Caudate nucleus (tissue), 63 donors: ENCODE measurements at places on chromosomes 6 and 20.

GRCh38 chr6:5213836-5214235 lies 46.9 kb downstream of the LYRM4 start:
- DNase-seq, result no peak

GRCh38 chr6:111842891-111843290 lies 30.4 kb downstream of the FYN start:
- no peak for DNase-seq

- DNase-seq, result no peak
Measured at GRCh38 chr6:80674669-80675068, 568.2 kb downstream of the BCKDHB start.

- no peak for DNase-seq
Measured at GRCh38 chr20:2314759-2315439, 19.1 kb downstream of the TGM3 start.

DNA sequence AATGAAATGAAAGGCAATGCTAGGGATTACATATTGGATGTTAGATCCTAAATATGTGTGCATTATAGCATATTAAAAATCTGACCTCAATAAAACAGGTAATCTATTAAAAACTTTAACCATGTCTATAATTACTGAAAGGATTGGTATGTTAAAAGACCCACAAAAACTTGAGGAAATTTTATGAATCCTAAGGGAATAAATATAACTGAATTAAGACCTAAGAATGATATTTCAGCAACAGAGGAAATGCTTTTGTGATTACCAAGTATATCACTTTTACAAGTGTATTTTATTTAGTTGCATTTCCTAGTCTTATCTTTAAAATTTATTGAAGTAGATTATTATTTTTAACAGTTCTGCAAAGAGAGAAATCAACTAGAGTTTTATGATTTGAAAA lies 571.5 kb downstream of the HDGFL1 start:
- DNase-seq, result no peak

DNA sequence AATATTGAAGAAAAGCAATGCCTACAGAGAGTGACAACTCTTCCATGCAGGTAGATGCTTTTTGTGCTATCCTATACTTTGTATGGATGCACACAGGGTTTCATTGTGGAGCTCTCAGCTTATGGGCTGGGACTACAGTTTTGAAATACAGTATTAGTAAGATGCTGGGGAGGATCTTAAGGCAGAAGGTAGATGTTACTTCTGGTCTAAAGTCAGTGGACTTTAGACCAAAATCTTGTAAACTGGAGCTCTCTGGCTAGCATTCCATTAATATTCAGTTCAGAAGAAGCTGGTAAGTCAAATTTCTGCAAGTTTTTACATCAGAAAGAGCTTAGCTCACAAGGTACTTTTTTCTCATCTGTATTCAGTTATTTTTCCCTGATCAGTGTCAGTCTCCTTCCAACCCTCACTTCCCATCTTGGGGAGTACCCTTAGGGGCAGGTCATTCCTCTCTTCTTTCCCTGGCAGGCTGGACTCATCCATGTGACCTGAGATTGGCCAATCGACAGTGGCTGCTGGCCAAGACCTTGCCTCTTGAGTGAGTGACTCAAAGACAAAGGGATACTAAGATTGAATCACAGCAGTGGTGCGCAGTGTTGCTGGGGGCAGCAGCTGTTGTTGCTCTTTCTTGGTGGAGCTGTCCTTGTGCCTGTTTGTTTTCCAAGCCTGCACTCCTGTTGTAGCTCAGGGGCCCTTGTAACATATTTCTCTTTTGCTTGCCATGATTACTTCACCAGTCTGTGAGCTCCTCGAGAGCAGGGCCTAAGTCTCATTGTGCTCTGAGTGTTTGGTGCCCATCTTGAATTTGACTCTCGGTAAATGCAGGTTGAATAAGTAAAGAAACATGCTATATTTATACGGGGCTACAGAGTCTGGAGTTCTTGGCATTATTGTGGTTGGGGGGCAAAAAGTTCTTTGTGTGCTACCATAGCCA lies 2.8 kb upstream of the PHF20 start:
- peak; percentile 51 for DNase-seq

DNA sequence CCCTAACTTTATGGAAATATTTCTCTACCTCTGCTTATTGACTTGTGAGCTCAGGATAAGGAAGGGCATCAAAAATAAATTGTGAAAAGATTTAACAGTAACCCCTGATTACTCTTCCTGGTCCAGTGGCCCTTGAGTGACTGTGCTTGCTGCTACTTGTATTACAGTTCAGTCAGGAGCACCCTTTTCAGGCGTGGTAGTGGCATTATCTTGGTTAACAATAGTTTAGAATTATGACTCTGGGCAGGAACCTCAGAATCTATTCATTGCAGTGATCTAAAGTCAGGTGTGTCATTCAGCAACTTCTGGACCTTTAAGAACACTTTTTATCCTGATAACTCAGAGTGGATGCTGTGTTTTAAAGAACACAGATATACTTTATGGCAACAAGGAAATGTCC lies 43.4 kb downstream of the FAM135A start:
- no peak for DNase-seq

- no peak for DNase-seq
Measured at GRCh38 chr6:35330541-35331119, 11.7 kb upstream of the PPARD start.

- DNase-seq, result no peak
Measured at GRCh38 chr6:167152862-167153261, 4.9 kb downstream of the GPR31 start.

DNA sequence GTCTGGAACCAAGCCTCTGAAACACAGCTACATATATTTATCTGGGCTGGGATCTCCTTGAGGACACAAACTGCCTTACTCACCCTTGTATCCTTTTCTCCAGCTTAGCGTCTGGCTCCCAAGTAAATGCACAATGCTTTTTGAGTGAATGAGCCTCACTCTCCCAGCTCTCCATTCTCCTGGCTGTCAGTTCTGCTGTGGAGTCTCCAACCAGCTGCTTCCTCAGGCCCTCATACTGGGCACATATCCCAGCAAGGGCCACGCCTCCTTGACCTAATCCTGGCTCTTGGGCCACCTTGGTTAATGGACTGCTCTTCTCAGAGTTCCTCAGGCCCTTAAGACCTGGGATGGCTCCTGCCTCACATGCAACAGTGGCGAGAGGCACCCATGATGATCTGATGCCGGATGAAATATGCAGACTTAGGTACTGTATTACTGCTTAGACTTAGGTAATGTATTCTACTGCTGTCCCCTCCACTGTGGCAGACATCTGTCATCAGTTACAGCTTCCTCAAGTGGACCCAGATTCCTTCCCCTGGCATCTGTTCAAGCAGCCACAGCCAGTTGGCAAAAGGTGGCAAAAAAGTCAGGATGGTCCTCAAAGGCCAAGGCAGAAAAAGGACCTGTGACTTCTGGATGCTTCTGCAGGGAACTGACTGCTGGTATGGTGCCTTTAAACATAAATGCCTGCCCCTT lies 16.5 kb downstream of the SNHG17 start:
- no peak for DNase-seq

- DNase-seq, result no peak
Measured at GRCh38 chr6:69894578-69895347, 28.4 kb downstream of the COL19A1 start.

DNA sequence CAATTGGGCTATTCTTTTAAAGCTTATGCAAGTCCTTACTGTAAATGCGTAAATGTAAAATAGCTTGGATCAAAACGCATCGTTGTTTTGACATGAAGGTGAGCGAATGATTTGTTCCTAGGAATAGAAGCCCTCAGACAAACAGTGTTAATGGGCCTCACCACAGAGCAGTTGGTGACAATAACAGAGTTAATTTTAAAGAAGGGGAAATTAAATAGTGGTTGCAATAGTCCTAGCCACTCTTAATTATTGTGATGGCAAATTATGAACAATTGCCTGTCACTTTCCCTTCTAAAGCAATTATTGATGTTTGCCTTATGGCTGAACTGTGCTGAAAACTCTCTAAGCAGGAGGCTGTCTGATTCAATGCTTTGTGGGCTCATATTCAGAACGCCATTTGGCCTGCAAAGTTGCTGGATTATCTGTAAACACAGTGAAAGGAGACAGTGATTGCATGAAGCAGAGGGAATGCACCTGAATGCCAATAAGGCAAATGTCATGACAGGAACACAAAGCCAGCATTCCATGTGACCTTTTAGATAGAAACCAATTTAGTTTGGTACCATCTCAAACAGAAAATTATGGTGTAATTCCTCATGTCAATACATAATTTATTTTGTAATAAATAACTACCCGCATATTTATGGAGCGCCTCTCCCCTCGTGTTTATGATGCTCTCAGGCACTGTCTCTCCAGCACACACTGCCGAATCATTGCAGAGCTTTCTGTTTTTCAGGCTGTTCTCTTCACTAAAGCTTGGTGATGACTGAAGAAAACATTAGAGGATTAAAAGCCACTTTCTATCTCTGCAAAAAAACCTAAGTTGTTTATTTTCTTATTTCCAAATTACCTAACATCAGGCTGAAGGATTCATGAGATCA lies 387.5 kb downstream of the HACE1 start:
- DNase-seq, result no peak

DNA sequence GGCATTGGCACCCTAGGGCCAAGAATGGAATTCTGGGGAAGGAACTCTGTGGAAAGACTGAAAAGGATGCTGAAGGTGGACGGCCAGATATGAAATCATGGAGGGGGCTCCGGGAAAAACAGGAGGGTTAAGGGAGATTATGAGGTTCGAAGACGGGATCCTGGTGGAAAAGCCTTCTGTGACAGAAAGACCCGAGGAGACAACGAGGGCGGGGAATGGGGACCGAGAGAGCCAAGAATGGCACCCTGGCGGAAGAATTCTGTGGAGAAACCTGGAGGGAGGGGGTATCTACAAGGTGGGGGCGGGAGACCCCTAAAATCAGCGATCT lies 426 bp downstream of the TRMT6 start:
- DNase-seq, result no peak

DNA sequence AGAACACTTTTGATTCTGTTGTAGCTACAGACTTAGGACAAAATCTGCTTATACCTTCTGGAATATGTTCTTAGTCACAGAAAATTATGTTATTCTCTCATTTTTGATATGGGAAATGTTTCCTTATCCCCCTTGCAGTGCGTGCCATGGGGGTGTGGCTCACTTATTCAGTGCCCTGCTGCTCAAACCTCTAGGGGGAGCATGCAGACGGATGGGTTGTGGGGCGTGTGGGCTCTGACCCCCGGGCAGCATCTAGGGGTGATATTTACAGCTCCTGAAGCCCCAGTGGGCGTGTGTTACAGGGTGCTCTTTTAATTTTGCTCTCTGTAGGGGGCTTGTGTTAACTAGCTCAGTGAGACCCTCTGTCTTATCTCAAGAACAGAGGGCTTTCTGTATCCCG lies 61.3 kb upstream of the FERMT1 start:
- DNase-seq, result no peak

DNA sequence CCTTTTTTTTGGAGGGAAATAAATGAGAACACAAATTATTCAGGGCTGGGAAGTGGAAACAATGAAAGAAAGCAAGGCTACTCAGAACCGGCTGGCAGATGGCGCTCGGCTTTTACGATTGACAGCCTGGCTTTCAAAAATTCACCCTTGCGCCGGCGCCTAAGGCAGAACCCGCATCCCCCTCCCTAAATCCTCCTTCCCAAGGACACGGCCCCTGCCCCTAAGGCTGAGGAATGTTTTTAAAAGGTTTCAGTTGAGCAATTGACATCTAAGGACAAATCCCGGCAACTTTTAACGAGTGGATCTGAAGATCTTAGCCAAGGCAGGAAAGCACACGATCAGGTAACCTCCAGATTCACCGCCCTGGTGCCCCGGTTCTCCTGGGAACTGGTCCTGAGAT lies 16.3 kb downstream of the GNAS start:
- no peak for DNase-seq

GRCh38 chr20:576156-576555 lies 32.6 kb upstream of the CSNK2A1 start:
- no peak for DNase-seq

DNA sequence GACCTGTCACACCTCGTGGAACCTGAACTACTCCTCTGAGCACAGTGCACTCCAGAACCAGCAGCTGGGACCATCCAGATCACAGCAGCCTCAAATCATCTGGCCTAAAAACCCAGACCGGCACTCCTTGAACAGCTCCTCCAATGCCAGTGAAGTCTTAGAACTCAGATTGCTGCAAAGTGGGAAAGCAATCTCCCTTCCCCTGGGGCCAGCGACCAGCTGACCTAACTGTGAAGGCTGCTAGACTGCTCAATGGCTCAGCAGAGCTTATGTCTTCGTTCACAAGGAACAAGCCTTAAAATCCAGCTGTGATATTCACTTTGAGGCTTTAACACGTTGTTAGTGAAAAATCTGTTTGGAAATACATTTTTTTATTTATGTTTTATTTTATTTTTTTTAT lies 243.2 kb downstream of the ANKRD60 start:
- no peak for DNase-seq

DNA sequence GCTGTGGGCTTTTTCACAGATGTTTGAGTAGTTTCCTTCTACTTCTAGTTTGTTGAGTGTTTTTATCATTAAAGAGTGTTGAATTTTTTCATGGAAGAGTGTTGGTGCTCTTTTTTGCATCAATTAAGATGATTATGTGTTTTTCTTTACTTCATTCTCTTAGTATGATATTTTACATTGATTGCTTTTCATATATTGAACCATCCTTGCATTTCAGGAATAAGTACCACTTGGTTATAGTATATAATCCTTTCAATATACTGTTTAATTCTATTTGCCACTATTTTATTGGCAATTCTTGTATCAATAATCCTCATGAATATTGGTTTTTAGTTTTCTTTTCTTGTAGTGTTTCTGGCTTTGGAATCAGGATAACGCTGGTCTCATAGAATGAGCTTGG lies 113.7 kb upstream of the PRDM1 start:
- no peak for DNase-seq

DNA sequence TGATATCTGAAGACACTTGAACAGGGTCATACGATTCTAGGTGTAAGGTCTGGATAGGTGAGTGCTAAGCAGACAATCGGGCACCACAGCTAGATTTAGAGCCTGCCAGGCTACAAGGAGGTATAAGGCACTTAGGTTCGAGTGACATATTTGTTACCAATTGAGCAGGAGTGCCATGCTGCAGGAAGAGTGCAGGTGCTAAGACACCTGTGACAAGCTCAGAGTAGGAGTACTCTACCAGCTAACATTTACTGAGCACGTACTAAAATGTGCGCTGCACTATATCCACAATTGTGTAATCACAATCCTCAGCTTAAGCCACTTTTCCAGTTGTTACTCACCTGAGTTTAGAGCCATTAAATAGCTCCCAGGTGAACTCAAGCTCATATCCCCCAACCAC lies 227.8 kb upstream of the MOCS1 start:
- DNase-seq, result no peak

GRCh38 chr20:23240519-23240918 lies 110.1 kb upstream of the NXT1 start:
- DNase-seq, result no peak

GRCh38 chr20:14310977-14311627 lies 26.3 kb downstream of the FLRT3 start:
- no peak for DNase-seq
